ENCODE measurements at places on chromosomes 16 and 17.

- no peak for DNase-seq
These were observed 576.0 kb upstream of the HSBP1 start for GRCh38 chr16:83231729-83232128.

DNA sequence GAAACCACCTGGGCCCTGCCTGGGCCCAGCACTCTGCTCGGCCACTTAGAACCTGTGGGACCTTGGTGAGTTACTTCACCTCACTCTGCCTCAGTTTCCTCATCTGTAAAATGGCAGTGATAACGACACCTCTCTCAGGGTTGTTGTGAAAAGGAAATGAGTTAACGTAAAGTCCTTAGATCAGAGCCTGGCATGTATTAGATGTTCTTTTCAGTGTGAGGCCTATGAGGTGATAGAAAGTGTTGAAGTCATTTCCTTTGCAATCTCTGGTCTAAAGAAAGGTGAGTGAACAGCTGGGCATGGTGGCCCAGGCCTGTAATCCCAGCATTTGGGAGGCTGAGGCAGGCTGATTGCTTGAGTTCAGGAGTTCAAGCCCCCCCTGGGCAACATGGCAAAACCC is 51.7 kb upstream of the LGALS9 start:
- no peak for DNase-seq

- DNase-seq = no peak
These were observed 7.7 kb upstream of the KRTAP17-1 start for GRCh38 chr17:41322903-41323895.

- no peak for DNase-seq
These were observed 38.0 kb upstream of the SNN start for GRCh38 chr16:11630046-11630767.

DNA sequence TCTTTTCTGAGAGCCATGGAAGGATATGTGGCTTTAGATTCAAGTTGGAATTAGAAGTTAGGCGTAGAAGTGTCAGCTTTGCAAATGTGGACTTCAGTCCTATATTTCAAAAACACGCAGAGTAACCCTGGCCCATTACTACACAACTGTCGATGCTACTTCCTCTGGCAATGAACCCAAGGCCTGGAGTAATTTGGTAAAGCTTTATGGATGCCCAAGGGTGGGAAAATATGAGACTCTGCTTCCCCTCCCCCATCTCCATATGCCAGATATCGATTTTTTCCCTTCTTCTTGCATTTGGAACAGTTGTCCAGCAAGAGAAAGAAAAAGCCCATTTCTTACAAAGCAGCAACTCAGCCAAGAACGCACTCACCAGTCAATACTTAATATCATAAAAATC is 2.9 kb upstream of the MAP1LC3B start:
- no peak for DNase-seq

GRCh38 chr17:38867968-38868816 is 1.7 kb upstream of the LASP1 start:
- DNase-seq = no peak

GRCh38 chr16:85656351-85657266 is 32.1 kb downstream of the GINS2 start:
- no peak for DNase-seq

DNA sequence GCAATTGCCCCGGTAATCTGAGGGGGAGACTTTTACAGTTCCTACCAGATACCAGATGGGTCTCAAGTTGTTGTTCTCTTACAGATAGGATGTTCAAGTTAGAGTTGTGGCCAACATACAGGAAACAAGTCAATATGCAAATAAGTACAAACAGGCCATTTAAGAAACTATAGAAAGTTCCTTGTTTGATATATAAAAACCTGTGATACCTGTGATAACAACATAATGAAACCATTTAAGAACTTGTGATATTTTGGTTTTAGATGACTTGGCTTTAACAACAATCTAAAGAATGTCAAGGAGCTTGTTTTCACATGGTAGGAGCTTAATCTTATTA is 16.8 kb downstream of the CDR2 start:
- DNase-seq = no peak

- DNase-seq = no peak
These were observed 13.1 kb upstream of the PLCG2 start for GRCh38 chr16:81765969-81766368.

DNA sequence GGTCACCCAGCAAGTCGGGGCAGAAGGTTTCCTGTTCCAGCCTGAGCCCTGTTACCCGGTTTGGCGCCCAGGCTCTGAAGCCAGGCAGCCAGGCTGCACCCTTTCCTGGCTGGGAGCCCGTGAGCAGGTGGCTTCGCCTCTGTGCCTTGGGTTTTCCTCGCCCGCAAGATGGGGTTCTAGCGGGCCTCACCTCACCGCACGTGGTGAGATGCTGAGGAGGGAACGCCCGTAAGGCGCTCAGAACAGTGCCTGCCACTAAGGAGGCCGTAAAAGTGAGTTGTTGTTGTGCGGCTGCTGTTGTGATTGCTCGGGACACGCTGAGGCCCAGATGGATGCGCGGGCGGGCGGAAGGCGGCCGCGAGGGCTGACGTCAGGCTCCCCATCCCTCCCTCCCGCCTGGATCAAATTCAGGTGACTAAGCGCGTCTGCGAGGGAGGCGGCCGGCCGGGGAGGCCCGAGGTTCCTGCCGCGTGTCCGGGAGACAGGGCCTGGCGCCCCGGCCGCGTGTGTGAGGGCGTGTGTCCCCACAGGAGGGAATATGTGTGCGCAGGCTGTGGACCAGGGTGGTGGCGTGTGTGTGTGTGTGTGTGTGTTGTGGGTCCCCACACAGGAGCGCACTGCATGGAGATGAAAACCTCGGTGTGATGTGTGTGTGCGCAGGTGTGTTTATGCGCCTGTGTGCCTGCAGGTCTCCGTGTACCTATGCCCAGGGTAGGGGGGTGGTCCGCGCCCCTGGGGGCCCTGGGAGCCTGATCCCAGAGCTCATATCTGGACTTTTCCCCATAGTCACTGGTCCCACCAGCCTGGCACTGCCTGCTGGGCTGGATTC is 4.3 kb downstream of the CAMKK1 start:
- peak; percentile 43 for DNase-seq

- no peak for DNase-seq
These were observed 11.9 kb upstream of the CYTH1 start for GRCh38 chr17:78793968-78794367.

GRCh38 chr17:10192461-10192860 is 5.9 kb downstream of the GAS7 start:
- DNase-seq = no peak

DNA sequence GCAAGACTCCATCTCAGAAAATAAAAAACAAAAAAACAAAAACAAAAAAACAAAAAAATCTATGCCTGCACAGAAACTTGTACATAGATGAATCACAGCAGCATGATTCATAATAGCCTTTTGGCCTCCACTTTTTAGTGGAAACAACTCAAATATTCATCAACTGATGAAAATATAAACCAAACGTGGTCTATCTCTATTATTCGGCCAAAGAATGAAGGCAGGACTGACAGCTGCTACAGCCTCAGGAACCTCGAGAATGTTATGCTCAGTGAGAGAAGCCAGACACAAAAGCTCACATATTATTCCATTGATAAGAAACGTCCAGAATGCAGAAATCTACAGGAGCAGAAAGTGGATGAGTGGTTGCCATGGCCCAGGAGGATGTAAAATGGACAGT is 19.8 kb downstream of the PPL start:
- no peak for DNase-seq

DNA sequence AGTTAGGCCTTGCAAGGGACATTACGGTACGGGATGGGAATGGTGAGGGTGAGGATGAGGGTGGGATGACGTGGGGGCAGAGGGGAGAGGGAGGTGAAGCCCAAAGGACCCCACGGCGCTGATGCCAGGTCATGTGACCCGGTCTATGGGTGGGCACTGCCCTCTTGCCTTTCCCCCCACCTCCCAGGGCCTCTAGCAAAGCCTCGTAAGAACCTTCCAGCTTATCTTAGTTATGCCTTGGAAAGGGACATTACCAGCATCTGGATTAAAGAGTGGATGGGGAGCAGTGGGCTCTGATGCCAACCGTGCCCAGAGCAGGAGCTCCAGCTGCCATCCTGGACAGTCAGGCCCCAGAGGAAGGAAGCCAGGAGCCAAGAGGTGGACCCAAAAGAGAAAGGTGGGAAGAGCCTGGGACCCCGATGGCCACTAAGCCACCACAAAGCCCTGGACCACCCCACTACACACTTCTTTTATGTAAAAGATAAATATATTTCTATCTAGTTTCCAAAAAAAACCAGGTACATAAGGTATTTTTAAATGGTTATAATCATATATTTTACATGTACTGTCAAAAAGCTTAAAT is 40.9 kb downstream of the TK2 start:
- DNase-seq = no peak

DNA sequence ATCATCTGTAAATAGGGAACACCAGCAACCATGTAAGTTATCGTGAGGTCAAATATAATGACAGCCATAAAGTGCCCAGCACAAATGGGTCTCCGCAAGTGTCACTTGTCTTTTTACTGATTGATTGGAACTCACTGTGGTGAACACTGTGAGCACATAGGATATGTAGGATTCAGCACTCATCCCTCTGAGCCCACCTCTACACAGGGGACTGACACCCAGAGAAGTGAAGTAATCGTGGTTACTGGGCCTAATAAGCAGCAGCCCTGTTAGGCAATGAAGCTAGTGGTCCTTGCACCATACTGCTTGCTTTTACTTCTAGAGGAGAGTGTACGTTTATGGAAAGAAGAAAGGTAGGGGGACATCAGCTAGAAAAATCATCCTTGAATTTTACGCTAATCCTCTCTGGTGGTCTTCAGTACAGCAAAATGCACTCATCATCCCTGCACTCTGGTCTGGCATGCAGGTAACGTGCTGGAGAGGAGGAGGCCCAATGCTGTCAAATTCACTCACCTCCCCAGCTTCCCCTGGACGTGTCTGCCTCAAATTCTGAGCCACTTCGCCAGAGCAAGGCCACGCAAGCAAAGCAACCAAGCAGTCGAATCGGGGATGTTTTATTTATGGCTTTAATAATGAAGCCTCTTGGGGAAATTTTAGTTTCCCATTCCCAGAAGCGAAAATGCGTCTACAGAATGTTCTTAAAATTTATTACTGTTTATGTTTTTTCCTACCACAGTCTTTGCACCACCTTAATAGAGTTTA is 74.7 kb downstream of the YPEL2 start:
- no peak for DNase-seq

DNA sequence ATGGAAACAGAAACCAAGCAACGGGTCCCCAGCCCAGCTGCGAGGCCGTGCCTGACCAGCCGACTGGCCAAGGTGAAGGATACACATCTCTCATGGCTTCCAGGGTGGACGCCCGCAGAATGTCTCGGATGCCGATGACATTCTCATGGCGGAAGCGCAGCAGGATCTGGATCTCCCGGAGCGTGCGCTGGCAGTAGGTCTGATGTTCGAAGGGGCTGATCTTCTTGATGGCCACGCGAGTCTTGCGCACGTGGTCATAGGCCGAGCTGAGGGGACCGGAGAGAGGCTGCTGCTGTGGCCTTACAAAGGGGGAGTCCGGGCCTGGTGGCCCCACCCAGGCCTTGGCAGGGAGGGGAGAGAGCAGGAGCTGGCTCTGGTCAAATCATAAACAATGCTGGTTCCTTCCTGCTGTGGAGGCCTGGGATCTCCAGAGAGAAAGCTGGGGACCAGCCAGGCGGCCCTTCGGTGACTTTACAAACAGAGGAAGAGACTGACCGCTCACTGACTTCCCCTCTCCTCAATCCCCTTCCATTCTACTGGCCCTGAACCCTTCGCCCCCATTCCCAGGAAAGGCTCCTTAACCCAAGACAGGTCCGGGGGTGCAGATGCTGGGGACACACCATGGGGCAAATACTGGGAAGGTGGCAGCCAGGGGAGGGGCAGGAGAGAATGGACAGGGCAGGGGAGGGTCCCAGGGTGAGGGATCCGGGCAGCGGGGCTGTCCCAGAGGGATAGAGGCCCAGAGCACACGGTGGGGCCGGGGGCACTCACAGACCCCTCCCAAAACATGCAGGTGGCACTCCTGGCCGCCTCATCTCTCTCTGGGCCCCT is 1.1 kb downstream of the MAPK3 start:
- DNase-seq = no peak

- DNase-seq = no peak
These were observed 57.1 kb downstream of the HAPSTR1 start for GRCh38 chr16:9148374-9149015.

- no peak for DNase-seq
These were observed 97.8 kb downstream of the BANP start for GRCh38 chr16:88048985-88049384.

DNA sequence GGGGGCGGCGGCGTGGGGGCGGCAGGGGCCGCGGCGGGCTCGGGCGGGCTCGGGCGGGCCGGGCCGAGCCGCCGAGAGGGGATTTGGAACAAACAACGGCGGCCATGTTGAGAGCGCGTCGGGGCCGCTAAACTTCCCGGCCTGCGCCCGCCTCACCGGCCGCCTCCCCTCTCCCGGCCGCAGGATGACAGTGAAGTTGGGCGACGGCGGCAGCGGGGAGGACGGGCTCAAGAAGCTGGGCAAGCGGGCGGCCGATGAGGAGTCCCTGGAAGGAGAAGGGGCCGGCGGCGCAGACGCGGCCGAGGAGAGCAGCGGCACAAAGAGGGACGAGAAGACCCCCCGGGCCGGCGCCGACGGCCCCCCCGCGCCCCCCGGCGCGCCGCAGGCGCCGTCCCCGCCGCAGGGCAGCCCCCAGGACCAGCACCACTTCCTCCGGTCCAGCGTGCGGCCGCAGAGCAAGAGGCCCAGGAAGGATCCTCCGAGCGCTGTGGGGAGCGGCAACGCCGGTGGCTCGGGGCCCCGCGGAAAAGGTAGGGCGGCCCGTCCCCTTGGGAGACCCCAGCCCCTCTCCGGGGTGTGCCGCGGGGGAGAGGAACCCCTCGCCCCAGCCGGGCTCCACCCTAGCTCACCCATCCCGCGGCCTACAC is 2.4 kb downstream of the CRAMP1 start:
- DNase-seq = no peak

DNA sequence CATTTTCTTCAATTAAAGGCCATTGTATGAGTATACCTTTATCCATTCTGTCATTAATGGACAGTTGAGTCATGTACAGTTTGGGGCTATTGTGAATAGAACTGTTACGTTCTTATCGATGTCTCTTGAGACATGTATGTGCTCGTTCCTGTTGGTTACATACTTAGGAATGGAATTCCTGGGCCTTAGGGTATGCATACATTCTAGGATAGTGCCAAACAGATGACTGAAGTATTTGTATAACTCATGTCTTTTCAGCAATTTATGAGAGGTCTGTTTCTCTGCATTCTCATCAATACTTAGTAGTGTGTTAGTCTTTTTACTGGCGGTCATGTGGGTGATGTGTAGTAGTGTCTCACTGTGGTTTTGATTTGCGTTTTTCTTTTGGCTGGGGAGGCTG is 81.2 kb downstream of the USP22 start:
- no peak for DNase-seq

DNA sequence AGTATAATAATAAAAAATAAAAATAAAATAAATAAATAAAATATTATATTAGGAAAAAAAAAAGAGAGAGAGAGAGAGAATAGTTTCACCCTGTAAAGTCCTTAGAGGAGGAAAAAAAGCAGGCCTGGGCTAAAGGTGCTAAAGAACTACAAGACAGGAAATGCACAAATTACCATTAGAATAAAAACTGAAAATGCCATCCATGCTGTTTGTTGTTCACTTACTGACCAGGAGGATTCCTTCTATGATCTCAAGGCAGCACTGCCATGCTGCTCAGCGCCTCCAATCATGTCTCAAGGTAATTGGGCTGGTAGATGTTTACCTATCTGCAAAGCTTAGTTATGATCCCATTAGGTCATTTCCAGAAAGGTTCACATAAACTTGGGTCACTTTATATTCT is 201.2 kb downstream of the GRIN2A start:
- DNase-seq = no peak

GRCh38 chr17:3503285-3503684 is 27.5 kb downstream of the ASPA start:
- no peak for DNase-seq

GRCh38 chr16:15618392-15618791 is 24.6 kb downstream of the MARF1 start:
- no peak for DNase-seq

- no peak for DNase-seq
These were observed 589 bp downstream of the NMT1 start for GRCh38 chr17:45061606-45062205.
